Kidney (tissue), 22 donors: ENCODE measurements at places on chromosomes 4 and X.

- no peak for DNase-seq
Measured at GRCh38 chr4:139912445-139912844, 241.5 kb downstream of the MAML3 start.

DNA sequence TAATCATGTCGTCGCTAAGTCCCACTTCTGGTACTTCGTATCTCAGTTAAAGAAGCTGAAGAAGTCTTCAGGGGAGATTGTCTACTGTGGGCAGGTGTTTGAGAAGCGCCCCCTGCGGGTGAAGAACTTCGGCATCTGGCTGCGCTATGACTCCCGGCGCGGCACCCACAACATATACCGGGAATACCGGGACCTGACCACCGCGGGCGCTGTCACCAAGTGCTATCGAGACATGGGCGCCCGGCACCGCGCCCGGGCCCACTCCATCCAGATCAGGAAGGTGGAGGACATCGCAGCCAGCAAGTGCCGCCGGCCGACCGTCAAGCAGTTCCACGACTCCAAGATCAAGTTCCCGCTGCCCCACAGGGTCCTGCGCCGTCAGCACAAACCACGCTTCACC lies 11.3 kb downstream of the PNCK start:
- DNase-seq = peak; percentile 58

GRCh38 chrX:71107762-71108360 lies 1.3 kb upstream of the CXorf65 start:
- DNase-seq = peak; percentile 11

DNA sequence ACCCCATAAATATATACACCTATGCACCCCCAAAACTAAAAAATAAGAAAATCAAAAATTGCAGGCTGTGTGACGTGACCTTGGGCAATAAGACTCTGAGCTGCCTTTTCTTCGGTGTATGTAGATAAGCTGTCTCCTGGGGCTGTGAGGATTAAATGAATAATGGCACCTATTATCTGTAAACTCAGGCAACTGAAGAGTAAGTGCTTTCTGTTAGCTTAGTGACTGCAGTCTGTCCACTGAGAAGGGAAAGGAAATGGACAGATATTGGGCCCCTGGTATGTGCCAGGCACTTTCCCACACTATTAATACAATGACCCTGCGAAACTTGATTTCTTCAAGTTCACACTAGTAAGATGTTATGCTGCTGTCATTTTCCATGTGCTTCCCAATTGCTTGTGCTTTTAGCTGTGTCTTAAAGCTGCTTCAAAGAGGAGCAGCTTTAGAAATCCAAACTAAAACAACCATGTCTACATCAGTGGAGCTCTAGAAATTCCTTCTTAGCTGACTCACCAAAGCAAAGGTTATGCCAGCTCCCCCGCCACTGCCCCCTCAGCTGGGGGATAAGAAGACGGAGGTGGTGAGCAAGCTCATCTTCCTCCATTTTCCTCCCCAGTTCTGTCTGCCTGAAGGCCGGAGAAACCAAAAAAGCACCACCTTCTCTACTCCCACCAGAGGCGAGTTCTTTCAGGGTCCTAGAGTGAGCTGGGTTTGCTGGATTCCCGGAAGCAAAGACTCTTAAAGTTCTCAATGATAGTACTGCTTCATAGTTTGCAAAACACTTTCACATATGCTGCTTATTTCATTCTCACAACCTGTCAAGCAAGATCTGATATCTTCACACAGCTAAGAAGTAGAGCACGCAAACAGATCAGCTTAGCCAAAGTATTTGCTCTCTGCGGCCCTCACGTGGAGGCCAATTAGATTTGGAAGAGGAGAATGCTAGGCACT lies 8.8 kb upstream of the DGAT2L6 start:
- peak; percentile 38 for DNase-seq

DNA sequence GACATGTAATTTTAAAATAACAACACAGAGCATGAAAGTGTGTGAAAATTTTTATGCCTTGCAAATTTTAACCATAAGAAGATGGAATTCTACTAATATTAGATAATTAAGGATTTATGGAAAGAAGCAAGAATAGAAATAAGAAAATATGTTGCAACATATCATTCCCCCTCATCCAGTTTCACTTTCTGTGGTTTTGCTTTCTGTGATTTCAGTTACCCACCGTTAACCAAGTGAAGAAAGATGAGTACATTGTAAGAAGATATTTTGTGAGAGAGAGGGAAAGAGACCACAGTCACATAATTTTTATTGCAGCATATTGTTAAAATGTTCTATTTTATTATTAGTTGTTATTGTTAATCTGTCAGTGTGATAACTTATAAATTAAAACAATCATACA lies 77.9 kb downstream of the ADAM29 start:
- no peak for DNase-seq

GRCh38 chr4:116478343-116478742 lies 607.0 kb downstream of the TRAM1L1 start:
- no peak for DNase-seq

GRCh38 chr4:35723973-35724372 lies 520.3 kb downstream of the ARAP2 start:
- no peak for DNase-seq

- DNase-seq = no peak
Measured at GRCh38 chr4:171583790-171584189, 229.4 kb upstream of the GALNTL6 start.

GRCh38 chrX:106725931-106726330 lies 570 bp upstream of the RNF128 start:
- DNase-seq = peak; percentile 29

DNA sequence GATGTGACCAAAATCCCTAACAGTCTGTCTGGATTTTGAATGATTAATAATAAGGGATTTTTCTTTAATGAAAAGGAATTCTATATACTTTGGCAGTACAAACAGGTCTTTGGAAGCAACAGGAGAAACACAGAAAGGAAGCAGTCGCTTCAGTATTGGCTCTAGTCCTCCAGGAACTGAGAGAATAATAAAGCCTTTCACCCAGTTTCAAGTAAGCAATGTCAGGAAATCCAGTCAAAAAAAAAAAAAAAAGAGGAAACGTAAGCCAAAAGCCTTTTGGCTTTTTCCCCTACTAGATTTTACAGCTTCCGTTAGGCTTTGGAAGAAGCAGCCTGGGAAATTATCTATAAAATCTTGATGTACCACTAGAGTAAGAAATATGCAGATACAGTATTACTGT lies 61.7 kb upstream of the HDAC8 start:
- no peak for DNase-seq

- no peak for DNase-seq
Measured at GRCh38 chr4:40562208-40562607, 67.5 kb downstream of the RBM47 start.

DNA sequence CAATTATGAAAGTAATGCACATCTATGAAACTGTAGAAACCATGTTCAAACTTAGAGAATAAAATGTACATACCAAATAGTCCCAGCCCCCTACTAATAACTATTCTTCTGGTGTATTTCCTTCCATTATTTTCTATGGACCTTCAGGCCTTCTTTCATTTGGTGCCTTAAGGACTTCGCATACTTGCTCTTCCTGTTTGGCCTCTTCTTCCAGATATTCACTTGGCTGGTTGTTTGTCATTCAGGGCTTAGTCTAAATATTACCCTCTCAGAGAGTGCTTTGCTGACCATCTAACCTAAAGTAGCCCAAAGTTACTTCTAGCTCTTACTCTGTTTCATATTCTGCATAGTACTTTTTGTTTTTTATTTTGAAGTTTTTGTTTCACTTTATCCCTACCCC lies 70.3 kb upstream of the ARMCX2 start:
- no peak for DNase-seq

DNA sequence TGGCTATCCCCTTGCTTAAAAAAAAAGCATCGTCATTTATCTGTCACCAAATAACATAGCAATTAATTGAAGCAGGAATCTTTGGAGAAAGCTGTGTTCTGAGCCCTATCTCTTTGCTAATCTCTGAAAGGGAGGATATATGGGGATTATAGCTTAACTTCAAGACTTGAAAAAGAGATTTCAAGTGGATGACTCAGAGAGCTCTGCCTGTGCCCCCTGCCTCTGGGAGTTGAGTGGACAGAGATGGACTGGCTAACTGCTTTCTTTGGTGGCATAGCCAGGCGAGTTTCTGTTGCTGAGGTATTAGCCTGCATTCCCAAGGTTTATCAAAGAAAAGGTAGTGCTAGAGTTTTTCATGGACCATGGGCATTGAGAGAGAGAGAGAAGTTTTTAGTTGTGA lies 91.6 kb downstream of the DDIT4L start:
- DNase-seq = no peak

DNA sequence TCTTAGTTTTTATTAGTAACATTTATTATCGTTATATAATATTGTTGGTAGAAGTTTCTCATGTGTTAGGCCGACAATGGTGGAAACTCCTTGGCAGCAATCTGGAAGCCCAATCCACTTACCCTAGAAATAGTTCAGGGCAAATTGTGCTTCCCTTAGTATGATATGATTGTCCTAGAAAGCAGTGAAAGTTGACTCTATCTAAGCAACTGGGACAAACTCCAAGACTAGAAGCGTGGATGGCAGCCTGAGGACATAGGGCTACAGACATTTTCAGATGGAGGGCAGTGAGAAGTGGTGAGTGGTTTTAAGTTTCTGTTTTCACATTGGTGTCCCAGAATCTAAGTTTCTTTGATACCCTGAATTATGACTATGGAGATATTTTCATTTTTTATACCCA lies 63.3 kb upstream of the TRPC3 start:
- no peak for DNase-seq

- no peak for DNase-seq
Measured at GRCh38 chr4:149113804-149114430, 671.7 kb upstream of the NR3C2 start.

- no peak for DNase-seq
Measured at GRCh38 chrX:124737771-124738170, 391.4 kb downstream of the SH2D1A start.

DNA sequence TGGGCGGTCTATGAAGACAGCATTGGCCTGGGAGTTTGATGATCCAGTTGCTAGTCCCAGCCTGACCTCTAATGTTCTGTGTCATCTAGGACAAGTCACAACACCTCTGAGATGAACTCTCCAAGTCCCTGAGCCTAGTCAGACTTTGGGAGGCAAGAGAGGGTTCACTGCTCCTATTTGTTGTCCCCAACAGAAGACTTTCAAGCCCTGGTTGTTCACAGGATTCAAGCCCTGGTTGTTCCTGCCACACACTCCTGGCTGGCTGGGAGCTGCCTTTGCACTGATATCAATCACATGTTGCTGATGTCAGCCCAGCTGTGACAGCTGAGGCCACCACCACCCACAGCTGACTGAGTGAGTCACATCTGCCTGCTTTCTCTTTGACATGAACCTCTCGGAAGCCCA lies 253.2 kb upstream of the RASGEF1B start:
- peak; percentile 61 for DNase-seq

- DNase-seq = peak; percentile 64
Measured at GRCh38 chrX:153669174-153669890, 4.3 kb downstream of the PNCK start.

- DNase-seq = peak; percentile 83
Measured at GRCh38 chr4:76197971-76198410, 15.6 kb downstream of the SCARB2 start.

DNA sequence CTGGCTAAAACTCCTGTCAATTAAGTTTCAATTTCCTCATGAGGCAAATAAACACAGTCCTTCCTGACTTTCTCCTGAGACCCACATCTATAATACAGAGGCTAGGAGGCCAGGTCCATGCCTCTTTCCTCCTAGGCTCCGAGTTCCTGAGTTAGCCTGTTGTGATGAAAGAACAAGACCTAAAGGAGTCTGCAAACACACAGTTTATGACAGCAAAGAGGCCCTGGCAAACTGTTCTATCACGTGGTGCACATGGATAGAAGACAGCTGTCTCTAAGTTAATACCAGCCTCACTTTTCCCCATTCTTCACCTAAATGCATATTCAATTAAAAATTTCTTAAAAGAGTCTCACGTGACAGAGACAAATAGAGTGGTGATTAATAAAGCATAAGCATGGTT lies 145.2 kb downstream of the TET2 start:
- DNase-seq = no peak

DNA sequence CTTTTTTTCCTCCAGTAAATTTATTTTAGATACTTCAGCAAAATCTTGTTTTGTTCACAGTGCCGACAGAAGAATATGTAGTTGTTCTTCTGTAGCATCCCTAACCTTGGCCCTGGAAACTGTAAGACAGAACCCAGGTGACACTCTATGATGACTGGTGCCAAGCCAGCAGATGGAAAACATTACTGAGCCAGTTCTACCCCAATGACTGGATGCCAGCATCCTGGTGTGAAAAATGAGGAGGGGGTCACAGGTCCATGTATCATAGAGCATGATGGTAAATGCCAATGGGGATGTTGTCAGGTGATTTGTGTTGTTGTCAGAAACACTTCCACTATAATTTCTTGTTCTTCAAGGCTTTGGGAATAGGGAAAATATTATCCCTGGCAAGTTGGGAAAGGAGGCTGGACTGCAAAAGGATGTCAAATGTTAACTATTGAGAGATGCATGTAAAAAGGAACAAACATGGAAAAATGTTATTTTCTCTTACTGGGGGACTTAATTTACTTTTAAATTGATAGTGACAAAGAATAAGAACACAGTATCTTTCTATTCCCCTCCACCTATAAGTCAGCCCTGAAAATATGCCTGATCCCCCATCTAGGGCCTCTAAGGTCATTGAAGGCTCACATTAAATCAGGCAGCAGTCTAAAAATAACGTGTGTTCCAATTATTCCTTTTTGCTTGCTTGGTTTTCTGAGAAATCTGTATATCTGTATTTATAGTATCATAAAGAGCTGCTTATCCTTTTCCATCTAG lies 159.8 kb downstream of the RASL11B start:
- DNase-seq = peak; percentile 55

GRCh38 chrX:148562846-148563245 lies 62.4 kb downstream of the AFF2 start:
- DNase-seq = no peak

GRCh38 chr4:104641418-104641817 lies 146.7 kb upstream of the CXXC4 start:
- no peak for DNase-seq

DNA sequence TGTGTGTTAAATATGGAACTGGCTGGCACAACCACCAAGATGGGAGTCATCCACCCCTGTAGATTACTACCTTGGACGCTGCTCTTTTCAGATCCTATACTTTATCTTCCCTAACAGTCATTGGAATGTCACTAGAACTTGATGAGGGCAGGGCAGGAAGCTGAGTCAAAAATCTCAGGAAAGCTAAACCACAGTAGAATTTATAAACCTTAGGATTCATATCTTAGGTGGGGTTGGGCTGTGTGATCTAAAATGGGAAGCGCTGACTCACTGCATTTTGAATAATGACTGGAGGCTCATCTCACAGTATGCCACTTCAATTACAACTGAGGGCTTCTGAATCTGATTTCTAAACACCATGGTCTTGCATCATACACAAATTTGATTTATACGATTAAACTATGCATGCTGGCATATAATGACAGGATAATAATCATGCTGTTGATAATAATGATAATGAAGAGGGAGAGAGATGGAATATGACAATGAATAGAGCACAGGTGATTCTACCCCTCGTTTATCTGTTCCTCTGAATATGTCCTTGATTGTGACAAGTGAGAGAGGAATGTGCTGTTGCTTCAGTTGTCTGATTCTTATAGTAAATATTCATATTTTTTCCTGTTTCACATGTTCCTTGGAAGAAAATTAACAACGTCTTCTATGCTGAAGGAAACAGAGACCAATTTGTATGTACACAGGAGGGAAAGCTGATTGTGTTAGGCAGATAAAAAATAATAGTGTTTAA lies 270.3 kb upstream of the HS3ST1 start:
- no peak for DNase-seq
